ENCODE measurements at places on chromosomes 12 and 14. TPM values are rescaled to one million over a fixed set of nuclear protein-coding genes. Genes with fewer than 3 reads are reported as not detected.

Gene KIF26A
- 3.2 TPM for total RNA-seq

Gene SAMD4A
- 110 TPM for total RNA-seq

Gene NTN4
- 11.6 TPM for total RNA-seq

Gene CLEC2B
- 17.1 TPM for total RNA-seq

Data from mesenteric fat pad (tissue), 1 donor.